Osteocyte (in vitro differentiated cells): ENCODE measurements at places on chromosomes 11 and 22. TPM values are rescaled to one million over a fixed set of nuclear protein-coding genes. Genes with fewer than 3 reads are reported as not detected.

GRCh38 chr11:12692229-12693075, 18.2 kb downstream of the TEAD1 start:
- DNase-seq = no peak

DNA sequence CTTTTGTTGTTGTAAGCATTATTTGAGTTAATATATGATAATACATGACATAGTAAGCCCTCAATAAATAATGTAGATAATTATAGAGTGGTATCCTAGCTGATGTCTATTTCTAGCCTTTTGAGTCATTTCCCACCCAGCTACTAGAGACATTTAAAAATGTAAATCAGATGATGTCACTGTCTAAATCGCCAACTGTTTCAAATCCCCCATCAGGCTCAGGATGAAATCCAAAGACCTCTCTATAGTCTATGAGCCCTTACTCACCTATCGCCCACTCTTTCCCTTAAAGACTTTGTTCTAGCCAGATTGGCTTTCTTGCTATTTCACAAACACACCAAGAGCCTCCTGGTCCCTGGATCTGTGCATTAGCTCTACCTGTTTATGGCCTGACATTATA, 135.4 kb upstream of the PLET1 start:
- DNase-seq = no peak

DNA sequence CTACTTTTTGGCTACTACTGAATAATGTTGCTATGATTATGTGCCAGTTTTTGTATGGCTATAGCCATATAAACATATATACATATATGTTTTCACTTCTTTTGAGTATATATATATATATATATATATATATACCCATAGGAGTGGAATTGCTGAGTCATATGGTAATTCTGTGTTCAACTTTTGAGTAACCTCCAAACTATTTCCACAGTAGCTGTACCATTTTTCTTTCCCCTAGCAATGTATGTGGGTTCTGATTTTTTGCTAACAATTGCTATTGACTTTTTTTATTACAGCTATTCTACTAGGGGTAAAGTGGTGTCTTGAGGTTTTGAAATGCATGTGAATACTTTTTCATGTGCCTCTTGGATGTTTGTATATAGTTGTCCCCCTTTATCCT, 30.4 kb downstream of the CBL start:
- DNase-seq = no peak

- DNase-seq = no peak
These were observed 420.9 kb downstream of the TENM4 start for GRCh38 chr11:79019975-79020374.

DNA sequence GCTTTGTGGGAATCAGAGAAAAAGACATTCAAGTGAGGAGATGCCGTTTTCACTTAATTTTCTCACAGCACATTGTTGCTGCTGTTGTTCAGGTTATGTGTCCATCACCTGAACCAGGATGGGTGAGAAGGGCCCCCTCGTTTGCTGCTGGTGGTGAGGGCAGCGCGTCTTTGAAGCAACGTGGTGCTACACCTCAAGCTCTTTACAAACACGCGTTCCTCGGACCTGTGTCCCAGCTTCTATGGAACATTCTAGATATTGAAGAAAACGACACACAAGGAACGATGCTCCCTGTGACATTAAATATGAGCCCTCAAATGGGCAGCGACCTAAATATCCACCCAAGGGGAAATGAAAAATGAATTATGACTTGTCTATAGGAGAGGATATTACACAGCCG, 418.6 kb downstream of the MN1 start:
- peak; percentile 36 for DNase-seq

- DNase-seq = no peak
These were observed 3.0 kb upstream of the IFITM10 start for GRCh38 chr11:1753229-1753928.

DNA sequence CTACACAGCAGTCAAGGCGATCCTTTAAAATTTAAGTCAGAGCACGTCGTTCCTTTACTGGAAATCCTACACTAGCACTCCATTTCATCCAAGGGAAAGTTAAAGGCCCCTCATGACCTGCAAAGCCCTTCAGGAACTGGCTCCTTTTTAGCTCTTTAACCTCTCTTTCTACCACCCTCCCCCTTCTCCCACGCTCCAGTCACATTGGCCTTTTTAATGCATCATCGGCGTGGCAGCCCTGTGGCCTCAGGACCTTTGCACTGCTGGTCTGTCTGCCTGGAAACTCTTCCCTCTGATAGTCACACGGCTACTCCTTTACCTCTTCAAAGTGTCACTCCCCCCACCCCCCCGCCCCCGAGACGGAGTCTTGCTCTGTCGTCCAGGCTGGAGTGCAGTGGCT, 1.2 kb upstream of the PTPN5 start:
- DNase-seq = peak; percentile 54

DNA sequence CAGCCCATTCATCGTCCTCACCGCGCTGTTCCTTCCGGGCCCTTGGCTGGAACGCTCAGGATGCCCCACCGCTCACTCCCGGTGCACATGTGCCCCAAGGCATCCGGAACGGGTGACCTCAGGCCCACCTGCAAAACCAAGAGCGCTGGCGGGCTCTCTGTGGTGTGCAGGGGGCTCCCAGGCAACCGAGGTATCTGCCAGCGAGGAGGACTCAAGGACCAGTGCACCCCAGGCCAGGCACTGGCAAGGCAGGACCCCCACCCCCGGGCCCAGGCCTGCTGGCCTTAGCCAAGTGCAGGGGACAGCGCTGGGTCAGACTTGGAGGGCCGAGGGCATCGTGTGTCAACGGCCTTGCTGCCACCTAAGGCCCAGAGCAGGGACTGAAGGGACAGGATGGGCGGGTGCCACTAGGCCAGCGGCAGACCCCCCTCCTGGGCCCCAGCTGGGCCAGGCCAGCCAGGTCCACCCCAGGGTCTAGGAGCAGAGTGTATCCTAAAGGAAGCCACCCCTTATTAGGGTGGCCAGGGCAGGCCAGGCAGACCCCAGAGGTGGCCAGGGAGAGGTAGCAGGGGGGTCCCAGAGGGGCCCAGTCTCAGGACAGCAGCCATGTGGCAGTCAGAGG, 8.5 kb downstream of the TNNT3 start:
- DNase-seq = peak; percentile 84

GRCh38 chr11:125305345-125305744, 140.8 kb downstream of the PKNOX2 start:
- no peak for DNase-seq

DNA sequence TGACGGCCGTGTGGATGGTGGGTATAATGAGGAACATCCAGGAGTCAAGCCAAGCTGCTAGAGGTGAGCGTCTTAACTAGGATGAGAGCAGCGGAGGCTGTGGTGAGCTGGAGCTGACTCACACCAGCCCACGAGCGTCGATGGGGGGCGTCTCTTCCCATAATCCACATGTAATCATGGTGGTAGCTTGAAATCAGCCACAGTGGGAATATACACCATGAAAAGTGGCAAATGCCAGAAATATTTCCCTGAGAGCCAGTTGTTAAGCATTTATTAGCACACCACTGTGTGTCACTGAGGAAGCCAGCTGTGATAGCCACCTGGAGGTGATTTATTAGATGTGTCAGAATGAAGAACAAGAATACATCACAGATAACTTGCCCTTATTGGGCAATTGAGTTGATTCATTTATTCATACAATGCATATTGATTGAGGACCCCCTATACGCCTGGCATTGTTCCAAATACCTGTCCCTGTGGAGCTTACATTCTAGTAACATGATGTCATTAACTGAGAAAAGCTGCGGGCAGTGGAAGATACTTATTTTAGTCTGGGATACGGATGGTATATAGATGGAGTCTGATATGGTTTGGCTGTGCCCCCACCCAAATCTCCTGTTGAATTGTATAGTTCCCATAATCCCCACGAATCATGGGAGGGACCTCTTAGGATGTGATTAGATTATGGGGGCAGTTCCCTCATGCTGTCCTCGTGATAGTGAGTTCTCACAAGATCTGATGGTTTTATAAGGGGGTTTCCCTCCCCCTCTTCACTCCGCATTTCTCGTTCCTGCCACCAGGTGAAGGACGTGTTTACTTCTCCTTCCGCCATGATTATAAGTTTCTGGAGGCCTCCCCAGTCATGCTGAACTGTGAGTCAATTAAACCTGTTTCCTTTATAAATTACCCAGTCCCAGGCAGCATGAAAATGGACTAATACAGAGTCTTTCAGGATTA, 473.4 kb downstream of the METTL15 start:
- no peak for DNase-seq

GRCh38 chr11:119195680-119196079, 10.4 kb downstream of the NHERF4 start:
- DNase-seq = no peak

DNA sequence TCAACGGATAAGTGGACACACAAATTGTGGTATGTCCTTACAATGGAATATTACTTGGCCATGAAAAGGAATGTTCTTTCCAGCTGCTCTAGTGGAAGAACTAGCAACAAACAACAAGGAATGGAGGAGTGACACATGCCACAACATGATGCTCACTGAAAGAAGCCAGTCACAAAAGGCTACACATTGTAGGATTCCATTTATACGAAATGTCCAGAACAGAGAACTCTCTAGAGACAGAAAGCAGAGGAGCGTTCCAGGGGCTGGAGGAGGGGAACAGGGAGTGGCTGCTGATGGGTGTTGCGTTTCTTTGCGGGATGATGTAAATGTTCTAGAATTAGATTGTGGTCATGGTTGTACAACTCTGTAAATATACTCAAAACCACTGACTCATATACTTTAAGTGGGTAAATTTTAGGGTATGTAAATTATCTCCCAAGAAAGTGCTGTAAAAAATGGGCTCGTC, 32.4 kb upstream of the PDGFB start:
- no peak for DNase-seq

LRP4 gene
- total RNA-seq = 49.3 and 54.1 TPM in 2 replicates

OR8G1 gene
- total RNA-seq = not detected in 2 replicates

SCGB1A1 gene
- not detected in 2 replicates for total RNA-seq

GAL3ST1 gene
- total RNA-seq = 0.21 and 0.46 TPM in 2 replicates

ARRB1 gene
- total RNA-seq = 11.3 and 13.2 TPM in 2 replicates

B4GALNT4 gene
- total RNA-seq = 61.0 and 63.3 TPM in 2 replicates

UPB1 gene
- total RNA-seq = not detected in 2 replicates
